ENCODE measurements at places on chromosomes 1 and 21.

DNA sequence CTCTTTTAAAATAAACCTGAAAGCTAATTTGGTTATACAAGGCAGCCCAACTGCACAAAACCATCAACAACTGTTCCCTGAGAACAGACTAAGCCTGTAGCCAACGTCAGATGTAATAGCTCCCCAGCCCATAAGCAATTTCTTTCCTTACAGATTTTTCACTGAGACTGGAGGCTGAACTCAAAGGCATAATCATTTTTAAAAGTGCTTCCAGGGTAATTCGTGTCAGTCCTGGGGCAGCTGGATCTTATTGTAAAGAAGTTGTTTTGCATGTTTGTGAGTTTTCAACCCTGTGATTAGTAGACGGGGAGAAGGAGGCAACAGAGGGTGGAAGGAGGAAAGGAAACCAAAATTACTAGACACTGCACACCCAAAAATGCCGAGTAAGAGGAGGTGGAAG is 3.2 kb downstream of the DPT start:
- no peak for DNase-seq

GRCh38 chr1:39727221-39727931 is 11.3 kb upstream of the PPIE start:
- no peak for DNase-seq

DNA sequence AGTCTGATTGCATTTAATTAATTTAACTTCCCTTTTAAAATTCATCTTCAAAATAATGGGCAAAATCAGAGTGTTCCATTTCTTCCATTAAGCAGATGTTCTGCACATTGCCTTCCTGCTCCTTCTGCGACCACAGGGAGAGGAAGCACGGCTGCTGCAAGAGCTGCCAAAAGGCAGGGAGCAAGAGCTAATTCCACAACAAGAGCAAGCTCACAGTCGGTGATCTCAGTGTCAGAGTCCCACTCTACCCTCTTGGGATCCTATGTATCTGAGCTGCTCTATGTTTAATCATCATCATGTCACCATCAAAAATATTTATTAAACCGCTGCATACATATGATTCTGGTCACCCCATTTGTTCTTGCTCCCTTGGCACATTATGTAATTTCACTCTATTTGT is 255.3 kb upstream of the CAMK1G start:
- DNase-seq = no peak

DNA sequence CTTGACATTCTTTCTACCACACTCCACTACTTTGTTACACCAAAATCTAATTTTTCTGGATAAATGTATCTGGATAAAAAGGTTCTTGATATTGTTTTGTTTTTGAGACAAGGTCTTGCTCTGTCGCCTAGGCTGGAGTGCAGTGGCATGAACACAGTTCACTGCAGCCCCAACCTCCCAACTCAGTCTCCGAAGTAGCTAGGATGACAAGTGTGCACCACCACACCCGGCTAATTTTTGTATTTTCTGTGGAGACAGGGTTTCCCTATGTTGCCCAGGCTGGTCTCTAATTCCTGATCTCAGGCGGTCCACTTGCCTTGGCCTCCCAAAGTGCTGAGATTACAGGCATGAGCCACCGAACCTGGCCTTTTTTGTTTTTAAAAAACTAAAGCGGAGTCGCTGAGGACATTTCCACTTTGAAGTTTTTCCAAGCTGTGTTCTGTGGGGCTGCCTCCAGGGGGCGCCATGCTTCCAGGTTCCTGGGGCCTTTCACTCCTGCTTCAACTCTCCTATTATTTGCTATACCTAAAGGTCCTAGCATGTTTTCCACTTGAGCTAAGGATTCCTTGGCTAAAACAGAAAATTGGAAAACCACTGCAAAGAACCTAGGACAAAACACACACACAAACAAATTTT is 14.1 kb upstream of the NCMAP start:
- DNase-seq = no peak

DNA sequence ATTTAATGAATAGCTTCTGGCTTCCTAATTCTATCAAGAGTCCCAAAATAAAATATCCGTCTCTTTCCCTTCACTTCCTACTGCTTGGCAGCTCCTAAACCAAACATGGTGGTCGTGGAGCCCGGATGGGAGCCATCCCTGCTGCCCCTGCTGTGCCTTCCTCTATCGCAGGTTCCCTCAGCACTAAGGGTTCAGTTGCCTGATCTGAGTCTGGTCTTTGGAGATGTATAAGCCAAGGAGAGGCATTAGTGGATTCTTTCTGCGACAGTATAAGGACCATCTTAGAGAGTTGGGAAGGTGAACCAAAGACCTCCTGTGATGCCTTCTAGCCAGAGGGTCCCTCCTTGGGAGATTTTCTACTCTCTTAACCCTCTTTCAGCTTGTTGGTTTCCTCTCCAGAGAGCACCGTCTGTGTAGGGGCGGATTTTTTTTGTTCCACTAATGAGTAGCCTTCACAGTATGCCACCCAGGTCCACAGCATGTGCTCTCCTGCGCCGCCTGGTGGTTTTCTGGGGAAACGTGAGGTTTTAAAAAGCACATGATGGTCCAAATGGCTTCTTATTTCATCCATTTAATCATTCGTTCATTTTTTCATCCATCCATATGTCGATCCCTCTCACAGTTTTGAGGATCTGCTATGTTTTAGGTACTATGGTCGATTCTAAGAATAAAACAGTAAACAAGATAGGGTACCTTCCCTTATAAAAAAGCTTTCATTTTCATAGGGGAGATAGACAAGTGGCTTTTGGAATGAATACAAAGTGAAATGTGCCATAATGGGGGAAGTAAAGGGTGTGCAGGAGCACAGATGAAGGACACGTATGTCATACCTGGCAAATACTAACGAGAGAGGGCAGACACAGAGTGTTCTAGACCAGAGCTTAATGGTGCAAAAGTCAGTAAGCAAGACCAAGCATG is 71.0 kb downstream of the NFASC start:
- DNase-seq = peak; percentile 43

DNA sequence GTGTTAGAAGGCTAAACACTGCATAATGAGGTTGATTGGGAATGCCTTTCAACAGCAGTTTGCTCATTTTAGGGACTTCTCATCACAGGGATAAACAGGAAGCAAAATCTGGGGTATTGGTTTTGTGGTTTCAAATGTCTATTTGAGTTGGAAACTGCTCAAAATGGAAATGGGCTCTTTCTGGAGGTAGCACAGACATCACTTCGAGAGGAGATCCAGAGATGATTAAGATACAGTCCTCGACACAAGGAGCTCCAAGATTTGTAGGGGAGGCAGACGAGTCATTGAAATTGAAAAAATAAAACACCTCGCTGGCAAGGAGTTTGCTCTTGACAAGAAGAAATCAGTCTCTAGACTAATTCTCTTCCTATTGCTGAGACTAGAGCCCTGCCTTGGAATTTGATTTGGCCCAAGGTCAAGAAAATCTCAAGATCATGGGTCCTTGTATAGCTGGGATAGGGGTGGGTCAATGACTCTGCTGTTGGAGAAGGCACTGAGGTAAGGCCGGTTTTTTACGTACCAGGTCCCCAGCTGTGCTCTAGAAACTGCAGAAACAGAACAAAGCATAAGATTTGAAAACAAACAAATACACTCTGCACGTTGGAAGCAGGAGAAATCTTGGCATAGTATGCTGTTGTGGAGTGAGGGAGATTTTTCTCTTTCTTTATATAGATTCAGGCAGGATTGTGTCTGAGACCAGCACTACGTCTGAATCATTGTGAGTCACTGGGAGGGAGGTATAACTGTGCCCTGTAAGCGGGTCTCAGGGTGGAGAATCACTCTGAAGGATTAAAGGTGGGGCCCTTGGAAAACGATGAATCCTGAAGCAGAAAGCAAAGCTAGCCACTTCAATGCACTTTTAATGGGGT is 17.7 kb upstream of the KLHDC8A start:
- no peak for DNase-seq

GRCh38 chr1:15402809-15403450 is 6.8 kb upstream of the EFHD2 start:
- no peak for DNase-seq

GRCh38 chr1:3691421-3692204 is 39.3 kb downstream of the TP73 start:
- DNase-seq = no peak

GRCh38 chr1:163168053-163168452 is 34.7 kb downstream of the RGS5 start:
- no peak for DNase-seq

- no peak for DNase-seq
Measured at GRCh38 chr1:196993916-196994315, 16.6 kb downstream of the CFHR5 start.

DNA sequence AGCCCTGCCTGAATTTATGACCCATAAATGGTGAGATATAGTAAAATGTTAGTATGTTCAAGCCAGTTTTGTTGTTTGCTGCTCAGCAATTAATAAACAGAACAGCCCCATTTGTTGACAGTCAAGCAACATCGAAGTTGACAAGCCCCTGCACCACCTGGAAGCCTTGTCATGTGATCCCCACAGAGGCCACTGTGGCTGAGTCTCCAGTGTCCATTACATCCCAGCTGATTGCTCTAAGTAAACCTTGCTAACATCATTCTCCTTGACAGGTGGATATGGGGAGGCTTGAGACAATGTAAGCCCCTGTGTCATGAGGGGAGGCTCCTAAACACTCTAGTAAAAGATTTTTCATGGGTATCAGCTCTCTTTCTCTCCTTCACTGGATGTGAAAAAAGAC is 17.5 kb upstream of the TACSTD2 start:
- no peak for DNase-seq

- DNase-seq = no peak
Measured at GRCh38 chr1:242318140-242318539, 206.4 kb downstream of the PLD5 start.

GRCh38 chr1:50977575-50978143 is 7.6 kb downstream of the CDKN2C start:
- no peak for DNase-seq

- DNase-seq = no peak
Measured at GRCh38 chr1:202122639-202123335, at the start of gene GPR37L1. GPR37L1 (plus strand) TSS chr1:202122917; CDS start chr1:202122964, 47 bp downstream.

- no peak for DNase-seq
Measured at GRCh38 chr1:24384251-24385090, 29.1 kb downstream of the STPG1 start.

DNA sequence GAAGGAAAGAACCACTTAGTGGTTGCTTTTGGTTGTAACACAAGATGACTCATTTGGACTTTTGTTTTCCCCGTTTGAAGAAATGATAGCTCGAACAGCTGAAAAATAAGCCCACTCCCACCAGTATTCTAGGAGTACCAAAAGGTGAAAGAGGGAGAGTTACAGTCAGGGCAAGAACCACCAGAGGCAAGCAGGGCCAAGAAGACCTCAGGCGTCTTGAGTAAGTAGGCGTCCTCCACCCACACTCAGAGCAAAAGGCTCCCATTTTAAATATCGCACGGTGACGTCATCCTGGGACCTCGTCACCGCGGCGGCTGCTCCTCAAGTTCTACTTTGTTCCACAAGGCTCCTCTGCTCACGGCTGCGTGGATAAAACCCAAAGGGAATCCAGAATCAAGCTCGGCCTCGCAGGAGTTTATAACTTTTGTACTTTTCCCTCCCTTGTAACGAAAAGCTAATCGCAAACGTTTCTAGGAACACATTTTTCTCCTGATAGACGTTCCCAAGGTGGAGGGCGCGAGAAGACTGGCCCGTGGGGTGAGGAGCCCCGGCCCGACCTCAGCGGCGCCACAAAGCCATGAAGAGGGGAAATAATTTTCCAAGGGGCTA is 1.2 kb downstream of the BTG3 start:
- DNase-seq = peak; percentile 78

DNA sequence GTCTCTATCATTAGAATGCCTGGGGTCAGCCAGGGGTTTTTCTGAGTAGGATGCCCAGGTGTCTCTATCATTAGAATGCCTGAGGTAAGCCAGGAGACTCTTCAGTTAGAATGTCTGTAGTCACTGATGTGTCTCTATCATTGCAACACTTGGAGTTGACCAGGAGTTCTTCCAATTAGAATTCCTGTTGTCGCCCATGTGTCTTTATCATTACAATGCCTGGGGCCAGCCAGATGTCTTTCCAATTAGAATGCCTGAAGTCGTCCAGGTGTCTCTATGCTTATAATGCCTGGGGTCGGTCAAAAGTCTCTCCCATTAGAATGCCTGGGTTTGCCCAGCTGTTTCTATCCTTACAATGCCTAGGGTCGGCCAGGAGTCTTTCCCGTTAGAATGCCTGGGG is 55.8 kb downstream of the RNF187 start:
- DNase-seq = no peak

DNA sequence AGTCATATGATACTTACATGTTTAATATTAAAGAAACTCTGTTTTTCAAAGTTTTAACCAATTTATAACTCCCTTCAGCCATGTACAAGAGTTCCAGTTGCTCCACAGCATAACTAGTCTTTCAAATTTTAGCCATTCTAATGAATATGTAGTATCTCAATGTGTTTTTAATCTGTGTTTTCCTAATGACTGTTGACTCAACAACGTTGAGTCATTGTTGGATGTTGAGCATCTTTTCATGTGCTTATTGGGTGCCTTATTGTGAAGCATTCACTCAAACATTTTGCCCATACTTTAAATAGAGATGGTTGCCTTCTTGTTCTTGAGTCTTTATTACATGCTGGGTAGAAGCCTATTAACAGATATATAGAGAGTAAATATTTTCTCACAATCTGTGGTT is 240.2 kb upstream of the LYPLAL1 start:
- DNase-seq = no peak

GRCh38 chr1:44919400-44919799 is 67.0 kb downstream of the EIF2B3 start:
- DNase-seq = no peak

GRCh38 chr1:162690672-162691434 is 58.6 kb downstream of the DDR2 start:
- no peak for DNase-seq

GRCh38 chr1:54763816-54764132 is 549 bp downstream of the PARS2 start:
- no peak for DNase-seq

GRCh38 chr1:152179566-152179965 is 20.5 kb upstream of the RPTN start:
- no peak for DNase-seq

Measured in stimulated activated CD4-positive, alpha-beta T cell treated with anti-CD3 and anti-CD28 coated beads, Interleukin-15, amount 100 ng/mL, for 48 hours (primary cell).